Urinary bladder (tissue), 4 donors: ENCODE measurements at places on chromosomes 6 and 20. TPM values are rescaled to one million over a fixed set of nuclear protein-coding genes. Genes with fewer than 3 reads are reported as not detected.

PM20D2 gene
- polyA plus RNA-seq, result 16.1 TPM

GRCh38 chr6:125423047-125423446, 121.3 kb upstream of the HDDC2 start:
- DNase-seq, result no peak

TMX4 gene
- polyA plus RNA-seq, result 32.3 TPM

- DNase-seq, result no peak
These were observed 550 bp downstream of the PLAGL2 start for GRCh38 chr20:32206760-32207625.

CAP2 gene
- 34.3 TPM for polyA plus RNA-seq

PAK5 gene
- 0.05 TPM for polyA plus RNA-seq

COL11A2 gene
- polyA plus RNA-seq, result 0.30 TPM

GRCh38 chr6:160217073-160217472, 41.5 kb downstream of the SLC22A2 start:
- no peak for DNase-seq

DNA sequence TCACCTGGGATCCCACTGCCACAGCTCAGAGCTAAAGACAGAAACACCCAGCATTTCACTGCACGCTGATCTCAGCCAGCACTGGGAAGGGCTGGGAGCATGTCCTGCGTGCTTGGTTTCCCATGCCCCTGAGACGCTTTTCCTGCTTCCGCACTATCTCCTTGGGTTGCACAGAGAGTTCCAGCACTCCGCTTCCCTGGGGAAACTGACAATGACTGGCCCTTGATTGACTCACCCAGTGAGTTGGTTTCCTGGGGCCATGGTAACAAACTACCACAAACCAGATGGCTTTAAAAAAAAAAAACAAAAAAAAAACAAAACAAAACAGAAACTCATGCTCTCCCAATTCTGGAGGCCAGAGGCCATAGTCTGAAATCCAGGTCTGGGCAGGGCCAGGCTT, 14.8 kb upstream of the MAS1L start:
- DNase-seq, result no peak

GRCh38 chr6:132927713-132928112, 113.3 kb downstream of the RPS12 start:
- DNase-seq, result no peak

- DNase-seq, result no peak
These were observed 117.0 kb downstream of the ME1 start for GRCh38 chr6:83313882-83314281.

- no peak for DNase-seq
These were observed 62.3 kb downstream of the LY86 start for GRCh38 chr6:6650839-6651238.

DNA sequence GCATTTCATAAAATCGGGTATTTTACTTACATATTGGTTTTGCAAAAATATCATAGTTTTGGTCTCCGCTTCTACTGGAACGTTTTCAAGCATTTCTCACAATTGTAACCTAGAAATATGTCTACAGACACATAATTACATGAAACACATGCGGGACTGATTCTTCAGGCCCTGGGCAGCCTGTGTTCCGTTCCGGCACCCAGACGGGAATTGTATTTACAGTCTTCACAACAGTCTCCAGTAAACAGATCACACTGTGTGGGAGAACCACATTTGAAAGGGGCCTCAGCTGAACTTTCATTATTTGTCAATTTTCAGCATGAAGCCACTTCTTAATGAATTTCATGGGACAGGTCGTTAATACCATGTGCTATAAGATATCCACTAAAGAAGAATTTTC, 196.9 kb downstream of the DST start:
- DNase-seq, result peak; percentile 18

DNA sequence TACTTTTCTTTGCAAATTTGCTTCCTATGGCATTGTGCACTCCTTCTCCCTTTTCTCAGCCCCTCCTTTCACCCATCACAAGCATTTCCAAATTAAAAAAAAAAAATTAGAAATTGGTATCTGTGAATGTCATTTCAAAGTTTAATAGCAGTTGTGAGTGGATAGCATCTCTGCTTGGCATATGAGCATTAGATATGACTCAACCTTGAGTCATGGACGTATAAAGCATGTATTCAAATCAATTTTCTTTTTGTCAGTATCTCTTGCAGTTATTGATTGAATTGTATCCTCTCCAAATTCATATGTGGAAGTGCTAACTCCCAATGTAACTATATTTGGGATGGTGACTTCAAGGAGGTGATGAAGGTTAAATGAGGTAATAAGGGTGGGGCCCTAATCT, 60.1 kb upstream of the MAP3K7 start:
- DNase-seq, result no peak

C20orf141 gene
- polyA plus RNA-seq, result not detected

OR2H1 gene
- polyA plus RNA-seq, result not detected

MEI4 gene
- polyA plus RNA-seq, result 0.01 TPM

GRCh38 chr6:259901-260508, 32.3 kb upstream of the DUSP22 start:
- DNase-seq, result no peak

MYH7B gene
- 0.81 TPM for polyA plus RNA-seq

DNA sequence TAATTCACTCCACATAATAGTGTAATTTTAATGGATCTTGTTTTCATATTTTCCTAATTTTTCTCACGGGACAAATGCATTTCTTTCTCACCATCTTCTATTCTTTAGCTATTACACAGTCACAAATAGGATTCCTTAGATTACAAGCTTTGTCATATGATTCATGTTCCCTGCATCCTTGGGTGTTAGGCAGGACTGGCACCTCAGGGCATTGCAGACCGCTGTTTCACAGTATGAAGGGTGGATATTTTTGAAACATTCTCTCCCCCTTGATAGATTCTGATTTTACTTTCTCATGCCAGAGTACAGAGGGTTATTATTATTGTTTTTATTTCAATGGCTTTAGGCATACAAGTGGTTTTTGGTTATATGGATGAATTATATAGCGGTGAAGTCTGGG, 602.5 kb downstream of the PHF3 start:
- no peak for DNase-seq

GRCh38 chr6:3356824-3357420, 98.2 kb downstream of the PSMG4 start:
- DNase-seq, result no peak

C20orf144 gene
- 0.03 TPM for polyA plus RNA-seq

- no peak for DNase-seq
These were observed 376.6 kb downstream of the DHX35 start for GRCh38 chr20:39338469-39339376.

DNA sequence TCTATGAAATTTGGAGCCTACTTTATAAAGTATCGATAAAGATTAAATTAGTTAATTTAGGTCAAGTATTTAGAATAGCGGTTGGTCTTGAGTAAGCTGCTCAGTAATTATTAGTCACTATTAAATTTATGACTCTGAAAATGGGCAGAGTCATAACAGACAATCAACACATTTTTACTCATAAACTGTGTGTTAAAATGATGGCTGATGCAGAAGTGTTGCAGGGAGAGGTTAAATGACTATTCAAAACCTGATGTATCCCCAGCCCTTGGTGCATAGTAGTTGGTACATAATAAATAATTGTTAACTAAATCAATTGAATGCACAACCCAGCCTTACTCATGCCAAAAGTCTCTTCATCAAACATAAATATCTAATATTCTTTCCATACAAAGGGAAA, 30.6 kb downstream of the HIVEP2 start:
- DNase-seq, result no peak

TAGAP gene
- 3.5 TPM for polyA plus RNA-seq

DNA sequence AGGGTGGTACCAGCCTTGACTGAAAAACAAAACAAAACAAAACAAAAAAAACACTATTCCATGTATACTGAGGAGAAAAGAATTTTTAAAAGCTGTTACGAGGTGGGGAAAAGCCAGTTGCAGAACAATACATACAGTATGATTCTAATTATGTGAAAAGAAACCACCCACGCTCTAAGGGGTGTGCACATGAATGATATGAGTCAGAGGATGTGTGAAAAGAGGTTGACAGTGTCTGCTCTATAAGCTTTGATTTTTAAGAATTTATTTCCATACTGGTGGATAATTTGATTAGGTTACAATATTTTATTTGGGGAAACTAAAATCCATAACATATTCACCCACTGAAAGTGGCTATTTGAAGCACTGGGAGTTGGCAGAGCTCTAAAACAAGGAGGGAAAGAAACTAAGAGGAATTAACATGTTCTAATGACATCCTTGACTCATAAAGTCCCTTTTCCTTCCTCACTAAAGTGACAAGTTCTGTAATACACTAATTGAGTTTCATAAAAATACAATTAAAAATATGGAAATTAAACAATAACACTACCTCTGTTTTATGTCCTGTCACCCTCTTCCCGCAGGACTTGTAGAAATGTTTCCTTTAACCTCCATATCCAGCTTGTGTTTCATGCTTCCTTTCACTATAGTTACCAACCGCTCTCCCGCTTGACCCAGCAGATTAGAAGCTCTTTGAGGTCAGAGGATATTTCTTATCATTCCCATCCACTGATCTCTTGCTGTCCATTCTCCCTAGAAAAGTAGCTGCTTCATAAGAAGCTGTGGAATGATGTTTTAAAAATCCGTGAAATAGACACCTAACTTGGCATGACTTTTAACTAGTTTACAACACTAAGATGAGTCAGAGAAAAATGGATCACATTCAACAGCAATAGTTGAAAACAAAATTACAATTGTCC, 118.6 kb upstream of the CCDC28A start:
- no peak for DNase-seq

GRCh38 chr6:92723390-92723931, 695.9 kb downstream of the EPHA7 start:
- no peak for DNase-seq

- no peak for DNase-seq
These were observed 37.7 kb downstream of the HLA-DRB5 start for GRCh38 chr6:32492351-32492750.

PNPLA1 gene
- polyA plus RNA-seq, result 0.13 TPM

- no peak for DNase-seq
These were observed 68.5 kb upstream of the TENT5A start for GRCh38 chr6:81820980-81821379.

GRCh38 chr6:47716207-47716606, 17.8 kb downstream of the ADGRF4 start:
- DNase-seq, result no peak

DNA sequence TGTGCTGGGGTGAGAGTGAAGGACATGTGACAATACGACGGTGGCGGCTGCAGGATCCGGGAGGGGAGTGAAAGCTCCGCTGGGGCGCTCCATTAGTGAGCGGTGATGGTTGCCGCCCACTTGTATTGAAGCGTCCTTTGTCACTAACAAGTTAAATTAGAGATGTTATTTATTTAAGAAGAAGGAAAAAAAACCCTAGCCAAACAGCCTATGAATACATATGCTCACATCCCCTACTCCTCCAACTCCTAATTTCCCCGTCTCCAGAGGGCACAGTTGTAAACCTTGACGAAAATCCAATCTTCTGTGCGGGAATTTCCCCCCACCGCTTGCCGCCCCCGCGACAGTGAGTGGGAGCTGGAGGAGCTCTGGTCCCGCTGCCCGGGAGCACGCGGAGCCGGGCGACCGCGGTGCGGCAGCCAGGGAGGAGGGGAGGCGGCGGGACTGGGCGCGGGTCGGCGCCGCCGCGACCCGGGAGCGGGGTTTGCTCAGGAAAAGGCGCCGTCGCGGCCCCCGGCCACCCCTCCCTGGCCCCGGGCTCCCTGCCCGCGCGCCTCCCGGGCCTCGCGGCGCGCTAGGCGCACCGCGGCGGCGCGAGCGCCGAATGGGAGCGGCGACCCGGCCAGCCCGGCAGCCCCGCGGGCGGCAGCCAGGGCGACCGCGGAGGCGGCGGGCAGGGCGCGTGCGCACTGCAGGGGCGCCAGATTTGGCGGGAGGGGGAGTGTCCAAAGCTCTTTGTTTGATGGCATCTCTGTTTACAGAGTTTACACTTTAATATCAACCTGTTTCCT, at the start of gene MYB:
Gene MYB, plus strand, starts transcription at position 767 of the 791 bp plus-strand sequence. CDS start 206 bp downstream, outside the sequence.
- no peak for DNase-seq

BMP2 gene
- 14.1 TPM for polyA plus RNA-seq

GRCh38 chr6:8079126-8079525, 14.9 kb upstream of the BLOC1S5 start:
- no peak for DNase-seq

DNA sequence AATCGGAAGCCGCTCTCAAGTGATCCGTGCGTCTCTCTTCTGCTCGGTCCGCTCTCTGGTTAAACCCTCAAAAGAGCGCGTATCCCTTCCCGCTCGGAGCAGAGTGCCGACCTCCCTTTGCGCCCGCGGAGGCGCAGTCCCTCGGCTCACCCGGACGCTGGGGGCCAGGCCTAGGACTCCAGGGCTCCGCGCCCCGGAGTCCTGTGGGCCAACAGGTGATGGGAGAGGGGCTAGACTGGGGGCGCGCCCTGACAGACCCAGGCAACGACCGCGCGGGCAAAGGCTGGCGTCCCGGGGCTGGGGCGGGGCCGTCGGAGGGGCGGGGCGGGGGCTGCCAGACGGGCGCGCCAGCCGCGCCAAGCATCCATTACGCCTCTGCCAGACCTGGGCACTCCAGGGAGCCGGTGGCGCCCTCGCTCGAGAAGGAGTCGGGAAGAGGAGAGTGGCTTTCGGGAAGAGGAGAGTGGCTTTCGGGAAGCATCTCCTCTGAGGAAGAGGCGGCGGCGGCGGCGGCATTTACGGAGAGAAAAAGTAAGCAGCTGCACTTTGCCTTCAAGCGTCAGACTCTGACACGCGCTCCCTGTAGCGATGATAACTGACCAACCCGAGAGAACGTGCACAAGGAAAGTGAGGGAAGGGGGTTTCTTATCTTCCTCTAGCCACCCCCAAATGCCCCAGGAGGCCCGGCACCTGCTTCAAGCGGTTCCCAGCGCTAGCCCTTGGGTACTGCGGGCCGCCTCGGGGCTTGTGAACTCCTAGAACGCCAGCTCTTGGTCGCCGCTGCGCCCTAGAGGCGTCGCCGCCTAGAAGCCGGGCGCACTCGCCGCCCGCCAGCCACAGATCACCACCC, 2.6 kb downstream of the EPHA7 start:
- no peak for DNase-seq

- DNase-seq, result no peak
These were observed 123.4 kb downstream of the CEBPB start for GRCh38 chr20:50313827-50314677.

HLA-DOB gene
- polyA plus RNA-seq, result 0.90 TPM

GRCh38 chr6:120871416-120872261, 462.6 kb downstream of the TBC1D32 start:
- DNase-seq, result no peak

SLC12A5 gene
- 1.5 TPM for polyA plus RNA-seq

DNPH1 gene
- polyA plus RNA-seq, result 108 TPM

GRCh38 chr20:51237278-51237677, 214.4 kb upstream of the KCNG1 start:
- no peak for DNase-seq

DNA sequence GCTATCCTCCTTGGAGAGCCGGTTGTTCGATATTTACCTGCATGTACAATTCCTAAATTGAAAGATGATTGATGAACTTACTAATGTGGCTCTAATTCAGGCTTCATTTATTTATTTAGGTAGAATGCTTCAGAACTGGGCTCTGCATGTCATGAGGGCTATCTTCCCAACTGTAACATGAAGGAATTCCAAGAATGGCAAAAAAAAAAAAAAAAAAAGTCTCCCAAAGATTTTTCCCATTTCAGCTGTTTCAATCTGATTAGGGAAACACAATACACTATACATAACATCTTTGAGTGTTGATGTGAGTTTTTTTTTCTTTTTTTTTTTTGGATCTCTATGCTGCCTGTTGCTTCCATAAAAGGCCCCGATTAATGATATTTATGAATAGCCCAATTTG, 120.1 kb upstream of the SHLD1 start:
- no peak for DNase-seq

- DNase-seq, result no peak
These were observed 308.1 kb downstream of the EPM2A start for GRCh38 chr6:145427232-145427631.

GRCh38 chr6:158894193-158894592, 75.0 kb upstream of the EZR start:
- peak; percentile 68 for DNase-seq
